Stimulated activated CD4-positive, alpha-beta T cell treated with anti-CD3 and anti-CD28 coated beads, TNF-alpha, amount 100 ng/mL, for 4 hours (primary cell): ENCODE measurements at places on chromosomes 3 and 15.

DNA sequence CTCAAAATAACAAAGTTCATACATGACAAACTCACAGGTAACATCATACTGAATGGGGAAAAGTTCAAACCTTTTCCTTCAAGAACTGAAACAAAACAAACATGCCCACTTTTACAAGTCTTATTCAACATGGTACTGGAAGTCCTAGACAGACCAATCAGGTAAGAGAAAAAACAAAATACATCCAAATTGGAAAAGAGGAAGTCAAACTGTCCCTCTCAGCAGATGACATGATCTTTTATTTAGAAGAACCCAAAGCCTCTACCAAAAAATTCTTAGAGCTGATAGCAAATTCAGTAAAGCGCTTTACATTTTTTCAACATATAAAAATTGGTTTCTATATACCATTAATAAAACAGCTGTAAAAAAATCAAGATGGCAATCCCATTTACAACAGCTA, 219.4 kb downstream of the STAG1 start:
- DNase-seq: no peak

DNA sequence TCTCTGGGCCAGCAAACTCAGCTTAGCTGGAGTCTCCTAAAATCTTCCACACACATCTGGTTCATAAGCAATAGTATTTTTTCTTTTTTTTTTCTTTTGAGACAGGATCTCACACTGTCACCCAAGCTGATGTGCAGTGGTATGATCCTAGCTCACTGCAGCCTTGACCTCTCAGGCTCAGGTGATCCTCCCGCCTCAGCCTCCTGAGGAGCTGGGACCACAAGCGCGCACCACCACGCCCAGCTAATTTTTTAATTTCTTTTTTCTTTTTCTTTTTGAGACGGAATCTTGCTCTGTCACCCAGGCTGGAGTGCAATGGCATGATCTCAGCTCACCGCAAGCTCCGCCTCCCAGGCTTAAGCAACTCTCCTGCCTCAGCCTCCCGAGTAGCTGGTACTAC, 34.3 kb downstream of the RNU5B-1 start:
- no peak for DNase-seq

- no peak for DNase-seq
Measured at GRCh38 chr3:148332509-148332908, 365.2 kb upstream of the AGTR1 start.

- DNase-seq: no peak
Measured at GRCh38 chr3:29775340-29775739, 494.5 kb downstream of the RBMS3 start.

GRCh38 chr3:17039594-17039993, 154.8 kb downstream of the PLCL2 start:
- no peak for DNase-seq

DNA sequence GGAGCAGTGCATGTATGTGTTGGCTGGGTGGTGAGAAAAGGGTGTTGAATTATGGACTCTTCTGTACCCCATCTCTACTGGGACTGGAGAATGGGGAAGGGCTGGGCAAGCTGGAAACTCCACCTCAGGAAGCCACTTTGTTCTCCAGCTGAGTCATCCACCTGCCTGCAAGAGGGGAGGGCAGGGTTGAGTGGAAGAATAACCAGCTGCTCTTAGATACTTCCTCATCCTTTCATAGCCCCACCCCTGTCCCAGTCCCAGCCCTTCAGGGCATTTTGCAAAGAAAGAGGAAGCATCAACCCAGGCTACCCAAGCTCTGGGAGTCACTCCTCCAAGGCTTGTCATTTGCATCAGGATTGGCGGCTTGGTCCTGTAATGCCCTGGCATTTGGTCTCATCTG, 33.1 kb downstream of the RAB11A start:
- DNase-seq: no peak

- DNase-seq: no peak
Measured at GRCh38 chr15:68536331-68537095, 42.3 kb upstream of the CORO2B start.

- DNase-seq: no peak
Measured at GRCh38 chr3:184142199-184142598, 7.0 kb downstream of the EIF2B5 start.
